NCI-H1694 (cell line): ENCODE measurements at places on chromosomes 7 and 10.

- DNase-seq, result no peak
These were observed 1138.1 kb downstream of the REEP3 start for GRCh38 chr10:64659311-64659710.

DNA sequence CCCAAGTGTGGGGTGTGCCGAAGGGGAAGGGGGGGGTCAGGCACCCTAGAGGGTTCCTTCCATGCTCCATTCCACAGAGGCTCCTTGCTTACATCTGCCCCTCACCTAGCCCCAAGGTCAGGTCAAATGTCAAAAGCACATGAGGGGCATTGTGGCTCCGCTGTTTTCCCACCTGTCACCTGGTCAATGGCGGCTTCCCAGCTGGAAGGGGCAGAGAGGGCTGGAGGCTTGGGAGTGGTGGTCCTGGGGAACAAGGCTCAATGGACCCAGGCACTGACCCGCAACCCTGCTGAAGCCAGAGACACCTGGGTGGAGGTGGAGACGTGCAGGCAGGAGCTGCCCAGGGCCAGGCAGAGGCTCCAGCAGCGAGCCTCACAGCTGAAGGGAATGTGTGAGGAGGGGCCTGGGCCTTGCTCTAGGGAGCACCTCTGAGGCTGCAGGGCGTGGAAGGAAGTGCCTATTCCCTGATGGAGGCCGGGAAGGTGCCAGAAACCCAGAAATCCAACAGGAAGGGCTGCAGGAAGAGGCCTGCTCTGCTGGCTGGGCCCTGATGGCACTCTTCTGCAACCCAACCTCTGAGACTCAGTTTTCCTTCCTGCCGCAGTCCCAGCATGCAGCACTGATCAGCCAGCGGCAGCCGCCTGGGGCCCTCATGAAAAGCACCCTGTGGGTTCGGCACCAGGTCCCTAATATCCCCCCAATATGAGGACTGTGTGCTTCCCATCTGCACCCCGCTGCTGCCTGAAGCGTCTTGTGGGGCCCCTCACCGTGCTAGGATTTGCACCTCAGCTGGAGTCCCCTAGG is 16.0 kb downstream of the RASGEF1A start:
- DNase-seq, result no peak

GRCh38 chr10:86122646-86123045 is 243.9 kb downstream of the GRID1 start:
- no peak for DNase-seq

- no peak for DNase-seq
These were observed 64.6 kb upstream of the KCNMA1 start for GRCh38 chr10:77702166-77702565.

- DNase-seq, result no peak
These were observed 145.2 kb downstream of the PKD1L1 start for GRCh38 chr7:47803025-47803424.

DNA sequence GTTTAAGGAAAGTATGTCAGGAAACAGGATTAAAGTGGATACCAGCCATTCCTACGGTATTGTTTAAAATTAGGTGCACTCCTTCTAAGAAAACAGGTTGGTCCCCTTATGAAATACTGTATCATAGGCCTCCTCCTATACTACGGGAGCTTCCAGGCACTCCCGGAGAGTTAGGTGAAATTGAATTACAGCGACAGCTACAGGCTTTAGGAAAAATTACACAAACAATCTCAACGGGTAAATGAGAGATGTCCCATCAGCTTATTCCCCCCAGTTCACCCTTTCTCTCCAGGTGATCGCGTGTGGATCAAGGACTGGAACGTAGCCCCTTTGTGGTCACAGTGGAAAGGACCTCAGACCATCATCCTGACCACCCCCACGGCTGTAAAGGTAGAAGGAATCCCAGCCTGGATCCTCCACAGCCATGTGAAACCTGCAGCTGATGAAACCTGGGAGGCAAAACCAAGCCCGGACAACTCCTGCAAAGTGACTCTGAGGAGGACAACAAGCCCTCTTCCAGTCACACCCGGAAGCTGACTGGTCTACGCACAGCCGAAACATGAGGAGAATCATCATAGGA is 25.1 kb upstream of the GHITM start:
- DNase-seq, result no peak
